ENCODE measurements at places on chromosomes 4 and X. TPM values are rescaled to one million over a fixed set of nuclear protein-coding genes. Genes with fewer than 3 reads are reported as not detected.

DNA sequence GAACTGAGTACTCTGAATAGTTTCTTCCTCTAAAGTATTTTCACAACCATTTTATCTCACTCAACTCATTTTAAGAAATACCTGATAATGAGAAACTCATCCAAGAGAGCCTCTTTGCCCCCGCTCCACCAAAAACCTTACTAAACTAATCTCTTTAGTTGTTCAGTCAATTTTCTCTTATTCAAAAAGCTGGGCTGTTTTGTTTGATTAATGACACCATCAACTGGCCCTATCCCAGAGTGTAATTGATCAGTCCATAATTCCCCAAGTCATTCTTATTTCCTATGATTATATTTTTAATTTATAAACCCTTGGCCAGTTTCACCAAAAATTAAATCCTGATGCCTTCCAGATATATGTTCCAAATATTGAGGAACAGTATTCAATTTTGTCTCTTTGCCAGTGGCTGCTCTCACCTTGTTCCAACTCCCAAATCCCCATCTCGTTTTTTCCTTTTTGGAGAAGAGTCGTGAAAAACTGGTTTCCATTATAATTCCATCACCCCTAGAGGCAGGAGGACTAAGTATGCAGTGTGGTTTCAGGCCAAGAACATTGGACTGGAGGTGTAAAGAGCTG lies 10.4 kb downstream of the LIMCH1 start:
- peaks cover 2% of the 10 kb centered on the region for H3K27me3 ChIP-seq
- H3K4me1 ChIP-seq, result no peaks in the 10 kb centered on the region
- no peak for DNase-seq
- no peak overlapping the region for H3K27ac ChIP-seq

GRCh38 chr4:41477181-41477905 lies 60.6 kb upstream of the LIMCH1 start:
- H3K36me3 ChIP-seq, result no peaks in the 10 kb centered on the region
- H3K4me1 ChIP-seq, result no peaks in the 10 kb centered on the region
- no peak overlapping the region for H3K4me3 ChIP-seq
- DNase-seq, result no peak
- peaks cover 6% of the 10 kb centered on the region for H3K27me3 ChIP-seq

DNA sequence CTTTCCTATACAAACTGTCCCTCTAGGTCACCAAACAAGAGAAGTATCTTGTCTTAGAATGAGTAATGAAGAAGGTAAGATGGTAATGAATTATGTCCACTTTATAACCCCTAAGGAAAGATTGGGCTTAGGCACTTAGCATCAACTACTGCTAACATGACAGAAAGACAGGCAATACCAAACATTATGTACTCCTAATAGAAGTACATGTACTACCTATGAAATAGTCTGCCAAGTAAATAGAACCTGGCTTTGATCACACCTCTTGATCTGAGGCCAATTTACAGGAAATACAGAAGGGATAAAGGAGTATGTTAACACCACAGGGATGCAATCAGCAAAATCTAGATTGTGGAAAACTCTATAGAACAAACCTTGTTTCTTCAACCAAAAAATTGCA lies 14.1 kb upstream of the PCYT1B start:
- no peaks in the 10 kb centered on the region for H3K4me1 ChIP-seq
- H3K27ac ChIP-seq, result no peak overlapping the region
- DNase-seq, result no peak
- no peaks in the 10 kb centered on the region for H3K36me3 ChIP-seq

GRCh38 chr4:78005086-78005485 lies 52.0 kb upstream of the FRAS1 start:
- H3K4me1 ChIP-seq, result no peaks in the 10 kb centered on the region
- no peak overlapping the region for H3K4me3 ChIP-seq
- H3K36me3 ChIP-seq, result no peaks in the 10 kb centered on the region
- H3K27me3 ChIP-seq, result peaks cover 4% of the 10 kb centered on the region

GRCh38 chrX:46376246-46376885 lies 168.9 kb downstream of the ZNF674 start:
- H3K27ac ChIP-seq, result no peak overlapping the region
- H3K4me1 ChIP-seq, result peaks cover 13% of the 10 kb centered on the region
- DNase-seq, result no peak
- no peak overlapping the region for H3K4me3 ChIP-seq

- no peak overlapping the region for H3K4me3 ChIP-seq
- peaks cover 5% of the 10 kb centered on the region for H3K4me1 ChIP-seq
- H3K27ac ChIP-seq, result no peak overlapping the region
- no peaks in the 10 kb centered on the region for H3K36me3 ChIP-seq
- H3K27me3 ChIP-seq, result no peaks in the 10 kb centered on the region
These were observed 17.2 kb upstream of the ARSJ start for GRCh38 chr4:113996599-113997177.

DNA sequence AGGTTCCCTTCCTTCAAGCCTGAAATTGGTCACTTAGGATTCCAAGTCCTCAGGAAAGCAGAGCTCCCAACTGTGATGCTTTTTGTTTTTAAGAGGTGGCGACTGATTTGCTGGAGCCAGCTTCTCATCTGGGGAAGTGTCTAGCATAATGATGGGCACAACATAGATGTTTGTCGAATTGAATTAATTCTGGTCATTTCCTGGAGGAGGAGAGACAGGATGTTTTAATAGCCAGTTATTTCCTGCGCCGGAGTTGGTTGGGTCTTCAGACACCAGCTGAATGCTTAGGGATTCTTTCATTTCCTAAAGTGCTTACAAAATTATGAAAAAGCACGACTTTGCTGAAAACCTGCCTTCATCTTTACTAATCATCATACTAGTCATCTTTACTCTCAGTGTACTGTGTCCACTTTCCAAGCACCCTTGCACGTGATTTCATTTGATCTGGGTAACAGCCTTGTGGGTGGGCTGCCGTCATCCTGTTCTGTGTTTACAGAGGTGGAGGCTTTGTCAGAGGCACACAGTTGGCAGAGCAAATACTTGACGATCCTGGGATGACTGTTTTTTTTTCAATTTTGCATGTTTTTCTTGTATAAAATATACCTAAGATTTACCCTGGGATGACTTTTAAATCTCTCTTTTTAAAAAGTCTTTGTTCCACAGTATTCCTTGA lies 49.5 kb downstream of the RGS12 start:
- DNase-seq, result peak; percentile 81
- H3K4me1 ChIP-seq, result peaks cover 46% of the 10 kb centered on the region
- H3K4me3 ChIP-seq, result peak overlapping the region; percentile 73
- peaks cover 5% of the 10 kb centered on the region for H3K36me3 ChIP-seq
- peak overlapping the region; percentile 91 for H3K27ac ChIP-seq

DNA sequence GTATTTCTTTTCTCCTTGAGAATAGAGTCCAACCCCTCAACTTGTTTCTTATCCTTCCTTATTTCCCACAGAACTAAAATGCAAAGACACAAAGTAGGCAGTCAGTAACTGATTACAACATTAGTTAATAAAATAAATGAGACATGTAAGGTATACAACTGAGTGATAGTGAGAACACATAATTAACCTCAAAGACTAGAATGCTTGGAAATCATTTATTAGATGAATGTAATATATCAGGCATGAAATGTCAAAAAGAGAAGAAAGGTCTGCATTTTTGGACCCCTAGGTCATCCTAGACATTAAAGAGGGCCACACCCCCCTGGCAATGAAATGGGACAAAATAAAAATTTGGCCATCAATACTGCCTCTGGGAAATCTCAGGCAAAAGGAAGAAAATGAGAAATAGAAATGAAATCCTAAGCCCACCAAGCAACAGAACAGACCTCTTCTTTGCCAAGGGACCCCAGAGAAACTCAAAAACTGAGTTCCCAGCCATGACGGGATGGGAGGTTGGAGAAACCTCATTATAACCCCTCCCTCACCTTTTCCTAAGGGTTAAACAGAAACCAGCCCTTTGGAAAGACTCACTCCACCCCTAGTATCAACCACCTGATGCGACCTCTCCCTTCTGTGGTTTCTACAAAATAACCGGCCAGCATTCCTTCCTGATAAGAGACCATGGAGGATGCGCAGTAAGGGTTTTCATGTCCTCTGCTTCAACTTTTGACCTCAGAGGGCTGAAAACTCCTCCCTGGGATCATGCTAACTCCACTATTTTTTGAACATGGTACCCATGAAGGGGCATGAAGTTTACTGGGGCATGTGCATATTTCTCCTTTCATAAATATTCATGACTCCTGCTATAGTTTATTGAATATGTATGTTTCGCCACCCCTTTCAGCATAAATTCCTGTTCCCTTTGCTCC lies 90.0 kb upstream of the EXOC1L start:
- DNase-seq, result no peak
- H3K27me3 ChIP-seq, result peaks cover 4% of the 10 kb centered on the region
- H3K4me1 ChIP-seq, result peaks cover 3% of the 10 kb centered on the region
- H3K27ac ChIP-seq, result no peak overlapping the region

DNA sequence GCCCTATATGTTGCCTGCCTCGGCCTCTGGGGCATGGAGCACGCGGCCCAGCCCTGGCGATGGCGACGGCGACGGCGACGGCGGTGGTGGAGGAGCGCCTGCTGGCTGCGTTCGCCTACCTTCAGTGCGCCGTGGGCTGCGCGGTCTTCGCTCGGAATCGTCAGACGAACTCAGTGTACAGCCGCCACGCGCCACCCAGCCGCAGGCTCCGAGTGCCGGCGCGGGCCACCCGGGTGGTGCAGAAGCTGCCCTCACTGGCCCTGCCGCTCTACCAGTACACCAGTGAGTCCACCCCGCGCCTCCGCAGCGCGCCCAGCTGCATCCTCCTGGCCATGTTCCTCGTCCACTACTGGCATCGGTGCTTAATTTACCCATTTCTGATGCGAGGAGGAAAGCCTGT lies 83.7 kb upstream of the F9 start:
- no peaks in the 10 kb centered on the region for H3K27me3 ChIP-seq
- no peak overlapping the region for H3K27ac ChIP-seq

The MAGEA8 gene
- total RNA-seq, result not detected

Measured in osteocyte (in vitro differentiated cells).